NCI-H1092 (cell line): ENCODE measurements at places on chromosomes 7 and 10.

GRCh38 chr10:114335614-114336013 is 68.7 kb downstream of the AFAP1L2 start:
- DNase-seq: no peak

GRCh38 chr7:30983914-30984247 is 20.1 kb downstream of the GHRHR start:
- DNase-seq: no peak

- DNase-seq: no peak
Observed at GRCh38 chr7:84624527-84624926, 429.9 kb upstream of the SEMA3A start.

DNA sequence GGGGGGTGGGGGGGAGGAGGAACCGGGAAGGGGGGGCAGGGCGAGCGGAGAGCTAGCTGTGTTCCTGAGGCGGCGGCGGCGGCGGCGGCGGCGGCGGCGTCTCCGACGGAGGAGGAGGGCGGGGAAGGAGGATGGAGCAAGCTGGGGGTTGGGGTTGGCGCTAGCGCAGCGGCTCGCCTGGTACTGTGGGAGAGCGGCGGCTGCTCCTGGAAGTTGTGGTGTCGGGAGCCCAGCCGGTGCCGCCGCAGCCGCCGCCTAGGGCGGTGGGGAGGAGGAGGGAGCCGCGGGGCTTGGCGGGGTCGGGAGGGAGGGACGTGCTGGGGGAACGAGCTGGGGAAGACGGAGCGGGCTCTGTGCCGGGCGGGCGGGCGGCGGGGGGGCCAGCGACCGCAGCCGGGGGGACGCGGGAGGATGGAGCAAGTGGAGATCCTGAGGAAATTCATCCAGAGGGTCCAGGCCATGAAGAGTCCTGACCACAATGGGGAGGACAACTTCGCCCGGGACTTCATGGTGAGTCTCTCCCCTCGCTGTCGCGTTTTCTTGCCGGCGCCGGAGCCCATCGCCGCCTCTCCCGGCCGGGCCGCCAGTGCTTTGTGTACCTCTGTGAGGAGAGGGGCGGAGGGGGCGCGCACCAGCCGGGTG is at the start of gene PTPN12:
Gene PTPN12, plus strand, starts transcription at position 160 of the 642 bp plus-strand sequence. Its CDS starts 252 bp downstream, at position 412.
- DNase-seq: peak; percentile 84

GRCh38 chr10:63586043-63586442 is 64.8 kb downstream of the REEP3 start:
- no peak for DNase-seq

DNA sequence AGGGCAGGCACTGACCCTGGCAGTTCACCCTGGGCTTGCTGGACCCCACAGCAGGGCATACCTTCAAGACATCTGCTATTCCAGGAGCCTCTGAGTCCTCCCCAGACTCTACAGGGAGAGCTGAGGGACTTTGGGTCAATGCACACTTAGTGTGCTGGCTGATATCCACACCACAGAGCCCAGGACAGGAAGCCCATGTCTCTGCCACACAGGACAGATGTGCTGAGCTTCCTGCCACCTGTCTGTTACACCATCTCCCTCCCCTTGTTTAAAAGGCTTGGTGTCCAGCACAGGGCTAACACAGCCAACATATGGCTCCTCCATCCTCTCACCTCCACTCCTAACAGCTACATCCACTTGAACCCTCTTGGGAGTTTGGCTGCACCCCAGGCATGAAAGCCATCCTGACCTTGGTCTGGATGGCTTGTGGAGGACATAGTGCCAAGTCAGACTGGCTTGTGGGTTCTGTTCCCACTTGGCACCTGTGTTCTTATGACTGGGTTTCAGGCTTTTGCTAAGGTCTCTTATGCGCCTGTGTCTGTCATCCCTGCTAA is 529.8 kb downstream of the GALNT17 start:
- DNase-seq: no peak

GRCh38 chr7:133470-133869 is 58.9 kb upstream of the FAM20C start:
- DNase-seq: no peak

- DNase-seq: no peak
Observed at GRCh38 chr10:49617121-49618020, 3.5 kb downstream of the CHAT start.

DNA sequence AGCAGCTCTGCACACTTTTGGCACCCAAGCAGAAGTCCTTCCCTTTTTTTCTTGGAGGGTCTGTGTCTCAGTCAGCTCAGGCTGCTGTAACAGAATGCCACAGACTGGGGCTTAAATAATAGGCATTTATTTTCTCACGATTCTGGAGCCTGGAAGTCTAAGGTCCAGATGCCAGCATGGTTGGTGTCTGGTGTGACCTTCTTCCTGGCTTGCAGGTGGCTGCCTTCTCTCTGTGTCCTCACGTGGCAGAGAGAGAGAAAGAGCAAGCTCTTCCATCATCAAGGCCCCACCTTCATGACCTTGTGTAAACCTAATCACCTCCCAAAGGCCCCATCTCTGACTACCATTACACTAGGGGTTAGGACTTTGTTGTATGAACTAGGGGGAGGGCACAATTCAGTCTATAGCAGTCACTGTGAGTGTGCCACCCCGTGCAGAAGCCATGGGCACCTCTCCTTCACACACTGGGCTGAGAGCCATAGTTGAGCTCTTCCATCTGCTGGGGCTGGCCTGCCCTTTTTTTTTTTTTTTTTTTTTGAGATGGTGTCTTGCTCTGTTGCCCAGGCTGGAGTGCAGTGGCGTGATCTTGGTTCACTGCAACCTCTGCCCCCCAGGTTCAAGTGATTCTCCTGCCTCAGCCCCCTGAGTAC is 80.3 kb downstream of the OAT start:
- no peak for DNase-seq

- no peak for DNase-seq
Observed at GRCh38 chr7:124697746-124698145, 67.8 kb downstream of the GPR37 start.

- no peak for DNase-seq
Observed at GRCh38 chr10:125567529-125567928, 115.4 kb downstream of the TEX36 start.

DNA sequence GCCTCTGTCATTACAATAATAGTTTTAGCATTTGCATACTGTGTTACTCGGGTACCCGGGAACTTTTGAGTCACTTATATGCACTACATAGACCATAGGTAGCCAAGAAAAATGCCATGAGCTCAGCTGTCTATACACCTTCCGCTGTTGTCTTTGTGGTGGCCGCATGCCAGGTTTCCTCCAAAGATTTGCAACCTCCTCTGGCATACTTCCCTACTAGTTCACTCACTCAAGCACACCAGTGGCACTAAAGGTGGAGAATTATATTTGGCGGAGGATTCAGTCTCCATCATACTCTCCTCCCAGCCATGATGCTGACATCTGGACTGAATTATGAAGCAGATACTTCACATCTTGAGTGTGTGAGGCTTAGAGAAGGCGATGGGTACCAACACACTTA is 35.6 kb upstream of the GRB10 start:
- no peak for DNase-seq

DNA sequence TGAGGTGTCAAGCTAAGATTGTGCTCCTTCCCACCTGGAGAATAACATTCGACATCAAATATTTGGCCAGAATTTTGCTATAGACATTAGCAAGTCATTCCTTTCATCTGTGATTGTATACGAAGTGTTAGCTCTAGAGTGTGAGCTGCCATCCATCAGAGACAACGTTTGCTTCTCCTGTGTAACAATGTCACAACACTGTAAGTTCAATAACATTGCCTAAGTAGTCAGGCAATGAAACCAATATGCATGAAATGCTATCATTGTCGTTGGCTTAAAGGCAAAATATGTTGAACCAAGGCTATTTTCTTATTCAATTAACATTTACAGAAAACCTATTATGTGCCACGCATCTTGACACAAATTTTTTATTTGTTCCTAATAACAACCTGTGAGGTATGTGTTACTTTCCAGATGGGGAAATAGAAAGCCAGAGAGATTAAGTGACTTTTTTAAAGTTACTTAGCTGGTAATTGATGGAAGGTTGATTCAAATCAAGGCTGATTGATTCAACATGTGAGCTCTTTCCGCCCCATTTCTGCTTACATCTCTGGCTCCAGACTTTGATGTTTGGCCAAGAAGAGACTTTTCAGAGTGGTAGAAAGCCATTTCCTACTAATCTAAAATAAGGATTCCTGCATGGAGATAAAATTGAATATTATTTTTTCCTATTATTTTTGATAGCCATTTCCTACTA is 32.0 kb downstream of the BET1 start:
- no peak for DNase-seq

DNA sequence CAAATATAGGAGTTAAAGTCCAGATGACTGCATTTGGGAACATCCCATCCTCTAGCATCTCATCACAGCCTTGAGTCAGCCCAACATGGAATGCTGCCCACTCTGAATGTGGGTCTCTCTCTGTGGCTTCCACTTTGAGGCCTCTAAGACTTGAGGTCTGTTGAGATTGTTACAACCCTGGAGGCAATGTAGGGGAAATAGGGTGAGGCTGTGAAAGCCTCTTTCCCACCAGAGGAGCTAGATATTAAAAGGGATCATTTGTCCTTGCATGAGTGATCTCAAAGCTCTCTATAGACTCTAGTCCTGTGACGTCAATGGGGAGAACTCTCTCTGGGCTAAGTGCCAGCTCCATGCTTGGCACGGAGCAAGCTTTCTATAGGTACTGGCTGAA is 6.4 kb upstream of the GOLGA7B start:
- DNase-seq: peak; percentile 10

DNA sequence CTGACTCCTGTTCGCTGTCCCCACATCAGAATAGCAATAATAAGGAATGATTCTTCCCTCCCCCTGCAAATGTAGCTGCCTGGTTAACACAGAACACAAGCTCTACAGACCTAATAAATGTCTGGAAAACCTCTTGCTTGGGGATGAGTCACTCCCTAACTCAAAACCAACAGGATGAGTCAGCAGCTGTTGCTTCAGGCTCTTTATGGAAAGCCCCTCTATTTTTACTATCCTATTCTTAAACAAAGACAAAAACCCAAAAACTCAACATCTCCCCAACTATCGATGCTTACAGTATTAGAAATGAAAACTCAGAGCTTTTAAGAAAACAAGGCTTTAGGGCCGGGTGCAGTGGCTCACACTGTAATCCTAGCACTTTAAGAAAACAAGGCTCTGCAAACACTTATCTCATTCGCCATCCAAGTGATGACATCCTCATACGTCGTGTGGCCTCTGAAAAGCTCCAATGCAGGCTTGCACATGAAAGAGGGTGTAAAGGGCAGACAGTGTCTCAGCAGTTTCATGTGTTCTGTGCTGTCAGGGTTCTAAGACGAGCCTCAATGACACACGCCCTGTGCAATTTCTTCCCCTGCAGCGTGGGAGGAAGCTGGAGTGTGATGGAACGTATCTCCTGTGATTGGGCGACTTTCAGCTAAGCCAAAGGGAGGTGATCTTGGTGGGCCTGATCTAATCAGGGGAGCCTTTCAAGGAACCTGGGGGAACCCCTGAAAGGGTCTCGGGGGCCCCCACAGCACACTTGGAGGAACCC is 70.1 kb downstream of the AMZ1 start:
- DNase-seq: peak; percentile 7

GRCh38 chr10:120719333-120719732 is 131.8 kb upstream of the WDR11 start:
- DNase-seq: no peak

GRCh38 chr7:81789406-81790119 is 19.7 kb upstream of the HGF start:
- no peak for DNase-seq

DNA sequence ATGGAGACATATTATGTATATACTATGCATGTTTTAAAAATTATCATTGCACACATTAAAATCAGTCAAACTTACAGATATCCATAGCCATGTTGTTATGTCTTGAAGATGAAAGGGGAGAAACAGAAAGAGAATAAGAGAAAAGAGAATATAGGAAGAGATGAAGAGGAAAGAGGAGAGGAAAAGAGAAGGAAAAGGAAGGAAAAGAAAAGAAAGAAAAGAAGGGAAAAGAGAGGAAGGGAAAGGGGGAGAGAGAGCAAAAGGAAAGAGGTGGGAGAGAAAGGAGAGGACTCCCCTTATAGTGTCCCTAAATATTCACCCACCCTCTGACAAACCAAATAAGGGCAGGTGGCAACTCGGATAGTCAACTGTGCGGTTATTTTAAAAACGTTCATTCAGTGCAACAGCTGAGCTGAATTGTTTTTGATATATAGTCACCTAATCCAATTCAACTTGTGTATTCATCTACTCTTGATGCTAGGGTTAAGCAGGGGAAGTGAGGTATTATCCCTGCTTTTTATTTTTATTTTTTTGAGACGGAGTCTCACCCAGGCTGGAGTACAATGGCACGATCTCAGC is 14.6 kb downstream of the SVIL start:
- DNase-seq: no peak

- DNase-seq: no peak
Observed at GRCh38 chr10:49655099-49655498, 24.4 kb upstream of the C10orf53 start.

DNA sequence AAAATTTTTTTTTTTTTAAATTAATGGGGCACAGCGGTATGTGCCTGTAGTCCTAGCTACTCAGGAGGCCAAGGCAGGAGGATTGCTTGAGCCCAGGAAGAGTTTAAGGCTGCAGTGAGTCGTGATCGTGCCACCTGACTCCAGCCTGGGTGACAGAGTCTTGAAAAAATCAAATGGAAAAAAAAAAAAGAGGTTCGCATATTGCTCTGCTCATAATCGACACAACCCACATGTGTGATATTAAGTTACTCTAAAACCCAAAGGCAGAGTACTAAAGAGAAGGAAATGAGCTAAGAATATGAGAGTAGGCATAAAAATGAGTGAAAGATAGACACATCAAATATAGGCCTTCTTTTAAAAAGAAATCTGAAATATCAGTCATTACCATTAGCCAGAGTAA is 66.3 kb downstream of the IGF2BP3 start:
- DNase-seq: no peak

GRCh38 chr7:100951172-100951571 is 1.8 kb downstream of the MUC3A start:
- no peak for DNase-seq

GRCh38 chr10:28668363-28669226 is 8.7 kb upstream of the BAMBI start:
- DNase-seq: peak; percentile 65

DNA sequence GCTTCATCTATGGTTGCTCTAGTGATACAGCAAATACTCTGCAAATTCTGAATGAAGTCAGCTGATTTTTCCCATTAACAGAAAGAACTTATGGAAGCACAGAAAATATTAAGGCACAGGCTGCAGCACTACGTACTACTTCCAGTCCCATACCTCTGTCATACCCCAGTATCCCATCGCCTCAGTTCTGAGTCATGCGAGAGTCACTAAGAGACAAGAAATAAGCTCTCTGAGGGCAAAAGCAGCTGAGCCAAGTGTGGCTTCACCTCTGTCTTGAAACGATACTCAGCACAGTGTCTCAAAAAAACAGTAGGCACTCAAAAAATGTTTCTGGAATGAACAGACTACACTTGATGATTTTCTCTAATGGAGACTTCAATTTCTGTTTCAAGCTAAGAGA is 48.2 kb downstream of the EZH2 start:
- no peak for DNase-seq
